ENCODE measurements at places on chromosomes 4 and X. TPM values are rescaled to one million over a fixed set of nuclear protein-coding genes. Genes with fewer than 3 reads are reported as not detected.

DNA sequence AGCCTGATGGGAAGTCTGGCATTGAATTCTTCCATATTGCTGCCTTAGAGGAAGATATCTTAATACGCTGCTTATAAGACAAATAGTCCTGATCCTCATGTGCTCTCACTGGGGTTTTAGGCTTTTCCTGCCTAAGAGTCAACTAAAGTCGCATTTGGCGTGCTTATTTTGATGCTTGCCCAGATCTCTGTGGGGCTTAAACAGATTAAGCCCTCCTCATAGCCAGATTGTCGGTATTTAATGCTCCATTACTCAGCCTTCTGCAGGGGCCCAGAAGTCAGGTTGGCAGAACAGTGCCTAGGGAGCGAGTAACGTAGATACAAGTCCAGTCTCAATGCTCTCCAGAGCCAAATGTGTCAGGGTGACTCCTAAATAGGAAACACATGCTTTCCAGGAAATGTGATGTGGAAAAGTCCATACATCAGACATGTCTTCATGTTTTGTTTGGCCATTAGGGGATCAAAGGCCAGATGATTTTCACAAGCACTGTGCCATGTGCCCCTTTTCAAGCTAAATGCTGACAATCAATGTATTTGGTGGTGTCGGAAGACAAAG is 262.8 kb downstream of the PRDM5 start:
- DNase-seq = no peak

GRCh38 chr4:56640621-56641493 is 40.2 kb downstream of the HOPX start:
- DNase-seq = no peak

DNA sequence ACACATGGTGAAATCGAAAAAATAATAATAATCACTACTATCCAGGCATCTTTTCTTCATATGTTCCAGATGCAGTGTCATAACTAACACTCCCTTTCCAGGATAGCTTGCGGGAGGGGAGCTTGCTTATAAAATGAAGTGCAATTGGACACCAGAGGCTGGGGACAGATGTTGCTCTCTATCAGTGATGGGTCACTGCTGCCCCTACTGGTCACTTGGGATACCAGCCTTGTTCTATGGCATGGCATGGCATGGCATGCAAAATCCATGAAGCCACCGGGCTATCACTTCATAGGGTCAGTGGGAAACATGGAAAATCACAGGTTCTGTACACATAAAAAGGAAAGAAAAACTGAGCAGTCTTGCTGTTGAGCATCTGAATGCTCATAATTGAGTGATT is 168.1 kb downstream of the GLRA2 start:
- DNase-seq = no peak

DNA sequence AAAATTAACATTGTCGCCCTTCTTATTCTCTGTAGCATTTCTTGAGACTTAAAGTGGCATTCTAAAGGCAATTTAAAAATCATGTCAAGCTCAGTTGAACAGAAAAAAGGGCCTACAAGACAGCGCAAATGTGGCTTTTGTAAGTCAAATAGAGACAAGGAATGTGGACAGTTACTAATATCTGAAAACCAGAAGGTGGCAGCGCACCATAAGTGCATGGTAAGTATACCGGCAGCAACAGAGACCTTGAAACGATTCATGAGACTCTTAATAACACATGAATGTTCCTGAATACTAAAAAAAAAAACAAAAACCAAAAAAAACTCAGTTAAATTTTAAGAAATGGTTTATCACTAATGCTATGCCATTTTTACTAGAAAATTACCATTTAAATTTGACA is 82.4 kb upstream of the HPRT1 start:
- DNase-seq = no peak

The CCDC158 gene
- not detected for total RNA-seq

DNA sequence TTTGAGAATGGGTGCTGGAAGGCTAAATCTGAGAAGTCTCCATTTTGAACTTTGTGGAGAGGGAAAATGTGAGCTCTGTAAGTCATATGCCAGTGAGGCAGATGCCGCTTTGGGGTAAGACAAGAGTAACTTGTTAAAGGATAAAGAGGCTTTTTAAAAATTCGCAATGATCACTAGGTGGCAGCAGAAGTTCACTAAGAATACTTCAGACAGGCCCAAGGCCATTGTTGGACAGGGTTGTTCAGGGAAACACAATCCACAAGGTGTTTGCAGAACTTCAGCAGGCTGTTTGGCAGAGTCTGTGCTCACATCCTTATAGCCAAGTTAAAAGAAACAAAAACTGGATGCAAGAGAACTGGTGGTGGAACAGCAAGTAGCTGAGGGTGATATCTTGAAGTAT is 13.7 kb upstream of the PIGA start:
- DNase-seq = no peak
